ENCODE measurements at places on chromosomes 3 and 15.

- no peak for DNase-seq
These were observed 197.7 kb downstream of the RBMS3 start for GRCh38 chr3:29478611-29479010.

DNA sequence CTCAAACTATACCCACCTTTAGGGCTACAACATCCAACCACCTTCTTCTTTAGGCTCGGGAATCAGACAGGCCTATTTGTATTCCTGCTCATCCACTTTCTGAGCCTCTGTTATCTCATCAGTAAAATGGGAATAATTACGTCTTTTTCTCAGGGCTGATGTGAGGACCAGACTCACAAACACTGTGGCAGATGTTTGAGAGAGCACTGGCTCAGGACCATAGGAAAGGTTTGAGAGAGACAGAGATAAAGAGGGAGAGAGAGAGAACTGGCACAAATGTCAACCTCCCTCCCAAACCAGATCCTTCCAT, 4.8 kb upstream of the DAPK2 start:
- no peak for DNase-seq

DNA sequence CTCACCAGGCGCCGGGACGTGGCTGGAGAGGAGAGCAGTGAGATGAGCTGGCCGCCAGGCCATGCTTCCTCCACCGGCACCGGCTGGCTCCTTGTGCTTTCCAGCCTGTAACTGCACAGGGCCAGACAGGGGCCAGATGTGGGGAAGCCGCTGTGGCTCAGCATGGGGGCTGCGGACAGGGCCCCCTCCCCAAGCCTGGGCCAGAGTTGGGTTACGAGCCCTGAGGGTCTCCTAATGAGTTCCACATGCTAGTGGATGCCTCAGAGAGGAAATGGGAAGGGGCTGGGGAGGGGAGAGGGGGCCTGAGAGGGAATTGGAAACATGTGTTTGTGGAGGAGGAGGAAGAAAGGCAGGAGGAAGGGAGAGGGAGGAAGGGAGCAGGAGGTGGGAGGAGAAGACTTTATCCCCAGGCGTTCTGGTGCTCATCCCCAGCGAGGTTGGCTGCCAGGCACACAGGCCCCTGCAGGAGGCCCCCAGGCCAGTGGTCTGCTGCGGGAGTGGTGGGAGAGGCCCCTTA, 11.7 kb upstream of the DUSP7 start:
- peak; percentile 88 for DNase-seq

GRCh38 chr3:79011821-79012529, 755.8 kb downstream of the ROBO1 start:
- DNase-seq: no peak

GRCh38 chr3:106578911-106579310, 710.1 kb upstream of the CBLB start:
- DNase-seq: no peak

DNA sequence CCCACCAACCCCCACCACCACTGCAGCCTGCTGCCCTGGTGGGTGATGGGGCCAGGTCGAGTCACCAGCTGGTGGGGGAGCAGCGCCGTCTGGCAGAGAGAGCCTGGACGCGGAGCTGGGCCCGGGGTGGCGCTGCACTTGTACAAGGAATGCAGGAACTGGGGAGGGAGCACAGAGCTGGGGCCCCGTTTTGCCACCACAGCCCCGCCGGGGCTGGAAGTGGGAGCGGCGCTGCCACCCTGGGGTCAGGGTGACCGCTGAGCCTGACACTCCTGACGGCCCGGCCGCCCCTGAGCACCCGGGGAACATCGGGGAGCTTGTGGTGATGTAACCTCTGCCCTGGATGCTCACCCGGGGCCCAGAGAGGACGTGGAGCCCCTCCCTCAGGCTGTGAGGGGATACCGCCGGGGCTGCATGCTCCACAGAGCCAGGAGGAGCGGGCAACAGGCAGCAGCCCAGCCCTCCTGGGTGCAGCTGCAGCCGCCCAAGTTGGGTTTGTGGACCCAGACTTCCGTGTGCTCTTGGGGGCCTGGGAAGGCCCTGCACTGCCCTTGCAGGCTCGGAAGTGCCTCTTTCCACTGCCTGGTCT, 32.6 kb upstream of the IREB2 start:
- DNase-seq: no peak

GRCh38 chr3:142105991-142106390, 43.4 kb downstream of the TFDP2 start:
- DNase-seq: no peak

GRCh38 chr15:92505611-92506010, 111.9 kb downstream of the ST8SIA2 start:
- no peak for DNase-seq

- DNase-seq: no peak
These were observed 3.2 kb downstream of the SSR3 start for GRCh38 chr3:156551746-156552145.

DNA sequence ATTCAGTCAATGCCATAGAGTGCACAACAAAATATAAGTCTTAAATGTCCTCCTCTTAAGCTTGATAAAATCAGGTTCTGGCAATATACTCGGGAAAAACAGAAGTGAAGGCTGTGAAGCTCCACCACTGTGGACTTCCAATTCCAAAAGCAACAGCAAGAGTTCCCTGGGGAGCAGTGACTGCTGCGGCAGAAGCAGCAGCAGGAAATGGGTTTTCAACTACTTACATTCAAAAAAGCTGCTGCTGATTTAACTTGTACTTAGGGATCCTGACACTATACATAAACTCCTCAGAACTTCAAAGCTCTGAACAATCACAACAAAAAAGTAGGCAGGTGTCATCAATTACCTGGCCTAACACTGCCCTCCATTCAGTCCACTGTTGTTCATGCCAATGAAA, 4.7 kb downstream of the CEP152 start:
- DNase-seq: no peak

DNA sequence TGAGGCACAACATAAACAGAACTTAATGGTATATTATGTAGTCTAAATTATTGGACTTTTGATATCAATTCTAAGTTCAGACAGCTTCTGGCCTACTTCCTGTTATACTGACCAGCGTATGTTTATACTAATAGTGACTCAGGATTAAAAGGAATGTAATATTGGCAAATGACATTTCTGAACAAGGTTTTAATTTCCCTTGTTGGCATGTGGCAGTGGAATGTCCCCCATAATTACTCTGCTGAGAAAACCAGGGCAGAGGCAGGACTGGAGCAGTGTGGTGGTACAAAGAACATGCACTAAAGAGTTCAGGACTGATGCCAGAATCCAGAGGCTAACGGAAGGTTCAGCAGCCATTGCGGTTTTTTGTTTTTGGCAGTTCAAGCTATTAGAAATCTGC, 184.0 kb downstream of the KCNAB1 start:
- no peak for DNase-seq

GRCh38 chr3:10374311-10374710, 53.4 kb upstream of the SEC13 start:
- no peak for DNase-seq

DNA sequence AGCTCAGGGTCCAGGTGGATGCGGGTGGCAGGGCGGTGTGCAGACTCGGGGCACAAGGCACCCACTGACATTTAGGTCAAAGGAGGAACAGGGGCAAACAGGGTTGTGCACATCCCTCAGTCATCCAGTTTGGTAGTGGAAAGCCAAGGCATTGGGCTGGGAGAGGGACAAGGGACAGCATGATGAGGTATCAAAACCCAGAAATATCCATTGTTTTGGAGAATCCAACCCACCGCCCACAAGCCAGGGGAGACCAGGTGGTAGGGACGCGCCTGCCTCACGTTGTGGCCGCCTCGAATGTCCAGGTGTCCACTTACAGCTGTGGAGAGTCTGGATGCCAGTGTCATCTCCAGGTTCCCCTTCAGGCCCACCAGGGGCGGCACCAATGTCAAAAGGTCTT, 33.3 kb downstream of the SLC41A3 start:
- no peak for DNase-seq

GRCh38 chr15:69119683-69120395, 40.6 kb upstream of the GLCE start:
- DNase-seq: no peak

DNA sequence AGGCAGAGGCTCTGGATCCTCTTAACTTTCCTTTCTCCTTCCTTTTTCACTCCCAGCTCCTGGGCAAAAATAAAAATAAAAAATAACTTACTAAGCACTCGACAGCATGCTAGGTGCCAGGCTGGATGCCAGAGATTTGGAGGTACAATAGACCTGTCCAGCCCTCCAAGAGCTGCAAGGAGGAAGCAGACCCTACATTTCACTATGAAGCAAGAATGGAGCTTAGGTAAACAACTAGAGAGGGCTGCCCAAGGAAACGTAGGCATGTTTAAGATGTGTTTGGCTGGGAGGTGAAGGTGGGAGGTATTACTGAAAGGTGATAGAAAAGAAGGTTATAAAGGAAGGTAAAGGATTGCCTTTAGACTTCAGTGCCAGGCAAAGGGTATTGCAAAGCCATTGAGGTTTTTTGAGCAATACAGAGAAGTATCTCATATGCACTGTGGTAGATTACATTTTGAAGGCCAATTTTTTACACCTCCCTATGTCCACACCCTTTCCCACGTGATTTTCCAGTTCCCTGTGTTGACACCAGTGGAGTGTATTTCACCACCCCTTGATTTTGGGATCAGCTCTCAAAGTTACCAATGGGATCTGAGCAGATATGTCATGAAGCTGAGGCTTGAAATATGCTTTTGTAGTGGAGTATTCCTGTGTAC, 69.1 kb downstream of the DCLK3 start:
- DNase-seq: no peak

GRCh38 chr15:88586401-88587162, 34.6 kb upstream of the AEN start:
- DNase-seq: no peak

DNA sequence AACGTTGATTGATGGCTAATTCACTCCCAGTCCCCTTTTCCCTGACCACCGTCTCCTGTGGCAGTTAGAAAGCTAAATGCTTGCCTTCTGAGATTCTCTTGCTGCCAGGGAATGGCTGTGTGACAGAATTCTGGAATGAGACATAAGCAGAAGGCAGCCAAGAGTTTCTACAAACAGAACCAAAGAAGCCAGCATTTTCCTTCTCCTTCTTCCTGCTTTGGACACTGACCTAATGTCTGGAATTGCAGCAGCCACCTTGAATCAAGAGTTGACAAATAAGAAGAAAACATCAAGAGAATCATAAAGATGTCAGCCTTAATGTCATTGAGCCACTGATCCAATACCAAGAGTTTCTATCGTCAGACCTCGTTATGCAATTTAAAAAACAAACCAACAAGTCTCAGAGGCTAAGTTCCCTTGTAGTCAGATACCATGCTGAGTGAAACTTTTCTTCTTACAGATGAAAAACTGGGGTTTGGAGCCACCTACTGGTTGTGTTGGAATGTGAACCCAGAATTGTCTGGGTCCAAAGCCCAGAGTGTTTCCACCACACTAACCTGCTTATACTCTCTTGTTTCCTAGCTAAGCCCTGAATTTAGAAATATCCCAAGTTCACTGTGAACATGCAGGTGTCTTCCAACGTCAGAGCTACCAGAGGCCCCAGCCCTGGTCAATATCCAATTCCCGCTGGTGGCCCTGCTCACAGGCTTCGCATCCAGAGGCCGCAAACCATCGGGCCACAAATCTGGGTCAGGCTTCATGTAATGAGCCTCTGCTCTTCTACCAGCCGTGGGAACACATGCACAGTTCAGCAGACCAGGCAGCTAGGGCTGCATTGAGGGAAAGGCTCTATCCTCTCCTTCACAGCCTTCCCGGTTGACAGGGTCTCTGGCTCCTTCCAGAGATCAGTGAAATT, 42.5 kb downstream of the MCF2L2 start:
- DNase-seq: no peak

DNA sequence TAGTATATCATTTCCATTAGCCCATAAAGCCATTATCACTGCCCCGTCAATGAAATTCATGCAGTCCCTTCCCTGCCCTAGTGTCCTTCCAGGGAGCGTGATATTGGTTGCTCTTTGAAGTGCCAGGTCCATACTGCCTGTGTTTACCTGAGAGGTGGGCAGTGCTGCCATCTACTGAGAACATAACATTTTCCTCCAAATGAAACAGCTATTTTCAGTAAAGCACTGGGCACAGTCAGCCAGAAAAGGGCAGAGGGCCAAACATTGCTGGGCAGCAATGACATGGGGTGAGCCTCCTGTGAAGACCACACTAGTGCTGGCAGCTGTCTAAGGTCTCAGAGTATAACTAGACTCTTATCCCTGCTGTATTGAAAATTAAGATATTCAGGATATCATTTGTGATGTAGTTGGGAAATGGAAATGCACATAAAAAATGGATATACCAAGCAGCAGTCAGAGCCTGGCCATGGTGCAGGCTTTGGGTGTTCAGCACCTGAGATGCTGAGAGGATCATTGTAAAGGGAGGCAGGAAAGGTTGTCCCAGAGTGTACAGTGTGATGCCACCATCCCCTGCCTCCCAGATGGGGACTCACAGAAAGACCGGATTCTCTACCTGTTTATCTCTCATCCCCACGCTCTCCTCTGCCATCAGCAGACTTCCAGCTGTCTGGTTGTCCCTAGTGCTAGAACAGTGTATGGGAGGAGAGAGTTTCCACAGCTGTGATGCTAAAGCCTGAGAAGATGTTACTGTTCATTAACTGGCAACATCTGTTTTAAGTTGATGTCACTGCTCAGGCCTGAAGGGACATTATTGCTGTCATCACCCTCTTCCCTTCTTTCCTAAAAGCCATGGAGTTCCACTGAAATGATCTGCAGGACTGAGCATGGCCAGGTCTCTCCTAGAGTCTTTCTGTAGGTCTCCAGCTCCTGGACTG, 108.8 kb downstream of the ARNT2 start:
- DNase-seq: no peak

DNA sequence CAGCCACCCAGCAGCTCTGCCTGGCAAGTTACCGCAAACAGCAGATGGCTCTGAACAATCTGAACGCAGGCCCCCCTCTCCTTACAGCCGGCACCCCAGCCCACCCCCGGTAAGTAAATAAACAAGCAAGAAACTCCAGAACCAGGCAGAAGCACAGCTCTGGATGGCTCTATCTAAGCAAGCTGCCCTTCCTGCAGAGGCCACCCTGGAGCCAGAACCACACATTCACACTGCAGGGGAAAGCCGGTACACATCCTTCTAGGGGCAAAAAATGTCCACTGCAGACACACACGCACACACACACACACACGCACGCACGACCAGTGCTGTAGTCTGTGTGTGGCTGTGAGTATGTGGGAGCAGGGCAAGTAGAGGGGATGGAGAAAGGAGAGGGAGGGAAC, 63.9 kb downstream of the ADCY5 start:
- no peak for DNase-seq

DNA sequence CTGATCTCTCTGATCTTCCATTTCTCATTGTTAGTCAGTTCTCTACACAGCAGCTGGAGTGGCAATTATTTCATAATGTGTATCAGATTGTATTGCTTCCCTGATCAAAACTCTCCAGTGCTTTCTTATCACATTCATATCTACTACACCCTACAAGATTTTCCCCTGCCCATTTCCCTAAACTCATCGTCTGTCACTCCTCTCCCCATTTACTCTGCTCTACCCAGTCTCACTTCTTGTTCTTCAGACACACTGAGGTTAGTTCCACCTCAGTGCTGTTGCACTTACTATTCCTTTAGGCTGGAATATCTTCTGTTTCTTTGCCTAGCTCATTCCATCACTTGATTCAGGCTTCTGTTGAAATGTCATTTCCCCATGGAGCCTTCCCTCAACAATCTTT, 197.1 kb downstream of the SATB1 start:
- no peak for DNase-seq

Measured in osteocyte (in vitro differentiated cells).